ENCODE measurements at places on chromosomes 13 and 19. TPM values are rescaled to one million over a fixed set of nuclear protein-coding genes. Genes with fewer than 3 reads are reported as not detected.
A peak's percentile ranks its signal among the peaks of the same experiment; 100 is the strongest.

ANGPTL8 gene
- total RNA-seq = not detected

FCER2 gene
- total RNA-seq = 0.37 TPM

APOC4 gene
- not detected for total RNA-seq

N4BP2L2 gene
- 87.5 TPM for total RNA-seq

KLF2 gene
- 104 TPM for total RNA-seq

COL5A3 gene
- 15.1 TPM for total RNA-seq

DNA sequence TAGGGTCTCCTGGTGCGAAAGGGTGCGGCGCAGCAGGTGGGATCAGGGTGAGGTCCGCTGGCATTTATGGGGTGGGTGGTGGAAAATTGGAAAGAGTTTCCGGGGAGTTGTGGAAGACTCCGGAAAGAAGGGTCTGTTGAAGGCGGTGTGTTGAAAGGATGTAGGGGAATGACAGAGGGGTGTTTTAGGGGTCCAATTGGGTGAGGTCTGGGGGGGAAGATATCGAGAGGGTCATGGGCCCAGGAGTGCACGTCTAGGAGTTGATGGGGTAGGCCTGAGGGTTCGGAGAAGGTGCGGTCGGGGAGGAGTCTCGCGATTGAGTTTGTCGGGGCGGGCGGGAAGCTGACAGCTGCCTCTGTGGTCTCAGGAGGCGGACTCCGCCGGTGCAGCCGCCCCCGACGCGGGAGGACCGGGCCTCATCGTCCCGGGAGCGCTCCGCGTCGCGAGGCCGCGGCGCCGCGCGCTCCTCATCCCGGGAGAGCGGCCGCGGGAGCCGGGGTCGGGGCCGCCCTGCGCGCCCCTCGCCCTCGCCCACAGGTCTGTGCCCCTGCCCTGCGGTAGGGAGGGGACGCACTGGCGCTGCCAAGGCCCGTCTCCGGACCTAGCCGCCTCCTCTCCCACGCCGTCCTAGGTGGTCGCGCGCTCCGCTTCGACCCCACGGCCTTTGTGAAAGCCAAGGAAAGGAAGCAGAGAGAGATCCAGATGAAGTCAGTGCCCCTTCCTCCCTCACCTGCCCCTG, 7.0 kb downstream of the PGLYRP1 start:
- DNase-seq = no peak
- H3K27me3 ChIP-seq = peaks cover 22% of the 10 kb centered on the region
- H3K27ac ChIP-seq = no peak overlapping the region
- peaks cover 8% of the 10 kb centered on the region for H3K4me1 ChIP-seq

- peaks cover 38% of the 10 kb centered on the region for H3K4me1 ChIP-seq
- H3K36me3 ChIP-seq = no peaks in the 10 kb centered on the region
- no peak for DNase-seq
- no peak overlapping the region for H3K4me3 ChIP-seq
- no peak overlapping the region for H3K27ac ChIP-seq
- no peaks in the 10 kb centered on the region for H3K27me3 ChIP-seq
Observed at GRCh38 chr19:15303105-15303780, 29.1 kb downstream of the BRD4 start.

DNA sequence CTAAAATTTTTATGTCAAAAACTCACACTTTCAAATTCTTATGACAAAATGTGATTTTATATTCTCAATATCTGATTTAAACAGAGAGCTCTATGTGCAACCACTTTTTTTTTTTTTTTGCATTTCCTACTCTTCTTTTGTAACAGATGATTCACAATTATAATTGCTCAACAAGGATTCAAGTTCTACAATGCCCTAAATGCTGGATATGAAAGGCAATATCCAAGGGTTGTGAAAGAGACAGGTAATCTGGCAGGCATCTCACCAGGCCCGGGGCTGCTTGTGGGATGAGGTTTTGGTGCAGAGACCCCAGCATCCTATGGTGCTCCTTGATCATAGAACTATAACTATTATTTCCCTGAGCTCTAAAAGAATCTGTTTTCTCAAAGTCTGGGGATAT, 363.6 kb upstream of the NBEA start:
- no peak overlapping the region for H3K4me3 ChIP-seq
- H3K27ac ChIP-seq = no peak overlapping the region
- no peaks in the 10 kb centered on the region for H3K36me3 ChIP-seq
- peaks cover 6% of the 10 kb centered on the region for H3K4me1 ChIP-seq
- no peaks in the 10 kb centered on the region for H3K27me3 ChIP-seq

GRCh38 chr19:27974082-27974513, 1238.9 kb downstream of the UQCRFS1 start:
- H3K36me3 ChIP-seq = no peaks in the 10 kb centered on the region
- DNase-seq = peak; percentile 33
- H3K27me3 ChIP-seq = peaks cover 3% of the 10 kb centered on the region
- no peak overlapping the region for H3K27ac ChIP-seq

DNA sequence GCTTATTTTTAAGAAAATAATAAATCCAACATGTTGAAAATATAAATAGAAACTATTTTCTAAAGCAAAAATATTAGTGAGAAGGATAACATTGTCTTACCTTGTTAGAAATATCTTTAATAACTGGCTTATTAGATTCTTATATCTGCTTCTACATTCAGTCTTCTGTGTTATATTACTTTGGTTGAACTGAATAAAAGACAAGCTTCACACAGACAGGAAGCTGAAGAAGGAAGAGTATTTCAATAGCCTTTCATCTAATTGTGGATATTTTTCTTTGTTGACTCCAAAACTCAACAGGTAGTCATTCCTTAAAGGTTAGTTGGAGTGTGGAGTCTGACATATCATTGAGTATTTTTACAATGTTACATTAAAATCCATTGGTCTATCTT, 10.9 kb downstream of the SETDB2 start:
- H3K36me3 ChIP-seq = no peaks in the 10 kb centered on the region
- no peak for DNase-seq
- H3K4me1 ChIP-seq = no peaks in the 10 kb centered on the region

DNA sequence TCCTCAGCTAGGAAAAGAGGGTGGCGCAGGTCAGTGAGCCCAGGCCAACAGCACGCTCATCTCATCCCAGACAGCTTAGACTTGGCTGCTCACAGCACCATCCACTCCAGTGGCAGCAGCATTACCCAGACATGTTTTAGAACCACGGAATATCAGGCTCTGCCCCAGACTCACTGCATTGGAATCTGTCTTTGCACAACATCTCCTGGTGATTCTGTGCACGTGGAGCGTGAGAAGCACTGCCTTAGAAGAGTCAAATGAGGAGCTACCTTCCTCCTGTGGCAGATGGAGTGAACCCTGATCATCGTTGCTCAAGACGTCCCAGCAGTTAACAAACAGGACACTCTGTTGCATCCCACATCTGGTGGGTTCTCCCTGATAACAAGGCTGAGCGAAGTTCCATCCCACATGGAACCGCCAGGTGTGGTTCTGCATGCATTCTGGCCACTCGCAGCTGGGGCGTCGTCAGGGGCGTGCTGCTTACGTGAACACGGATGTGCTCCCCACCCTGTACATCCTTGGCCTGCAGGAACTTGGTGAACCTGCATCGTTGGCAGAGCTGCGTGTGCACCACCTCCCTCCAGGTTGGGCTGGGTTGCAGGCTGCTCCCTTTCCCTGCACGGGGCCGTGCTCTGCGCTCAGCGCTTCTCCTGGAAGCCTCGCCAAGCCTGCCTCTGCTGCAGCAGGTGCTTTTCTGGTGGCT, 25.2 kb upstream of the ATP11A start:
- H3K4me1 ChIP-seq = no peaks in the 10 kb centered on the region
- no peaks in the 10 kb centered on the region for H3K27me3 ChIP-seq
- no peak overlapping the region for H3K27ac ChIP-seq
- no peak overlapping the region for H3K4me3 ChIP-seq

GRCh38 chr13:34179481-34179880, 361.5 kb downstream of the RFC3 start:
- H3K27ac ChIP-seq = no peak overlapping the region
- no peaks in the 10 kb centered on the region for H3K36me3 ChIP-seq
- no peaks in the 10 kb centered on the region for H3K4me1 ChIP-seq
- DNase-seq = no peak

DNA sequence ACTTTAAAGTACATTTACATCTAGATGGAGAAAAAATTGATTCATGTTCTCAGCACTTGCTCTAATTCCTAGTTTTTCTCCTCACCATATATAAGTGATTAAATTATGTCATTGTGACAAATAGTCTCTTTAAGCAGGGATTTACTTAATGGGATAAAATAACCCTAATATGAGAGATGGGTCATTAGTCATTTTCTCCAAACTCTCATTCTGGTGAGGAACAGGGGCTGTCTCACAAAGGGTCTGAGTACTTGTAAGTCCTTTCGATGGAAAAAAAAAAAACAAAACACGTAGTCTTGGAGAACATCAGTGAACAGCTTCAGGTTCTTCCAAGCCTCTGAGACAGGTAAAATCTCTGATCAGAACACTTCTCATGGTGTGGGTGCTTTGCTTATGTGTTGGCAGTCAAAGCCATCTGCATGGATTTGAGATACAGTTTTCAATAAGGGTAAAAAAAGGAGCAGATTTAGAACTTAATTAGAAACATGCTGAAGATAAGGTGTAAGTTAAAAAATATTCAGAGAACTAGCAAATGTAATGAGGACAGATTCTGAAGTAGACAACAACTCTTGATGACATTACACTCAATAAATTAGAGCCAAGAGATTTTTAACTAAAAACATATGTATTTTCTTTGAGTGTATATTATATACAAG, 1668.9 kb upstream of the MIR17HG start:
- no peaks in the 10 kb centered on the region for H3K27me3 ChIP-seq
- H3K4me3 ChIP-seq = no peak overlapping the region
- DNase-seq = no peak
- H3K4me1 ChIP-seq = no peaks in the 10 kb centered on the region

DNA sequence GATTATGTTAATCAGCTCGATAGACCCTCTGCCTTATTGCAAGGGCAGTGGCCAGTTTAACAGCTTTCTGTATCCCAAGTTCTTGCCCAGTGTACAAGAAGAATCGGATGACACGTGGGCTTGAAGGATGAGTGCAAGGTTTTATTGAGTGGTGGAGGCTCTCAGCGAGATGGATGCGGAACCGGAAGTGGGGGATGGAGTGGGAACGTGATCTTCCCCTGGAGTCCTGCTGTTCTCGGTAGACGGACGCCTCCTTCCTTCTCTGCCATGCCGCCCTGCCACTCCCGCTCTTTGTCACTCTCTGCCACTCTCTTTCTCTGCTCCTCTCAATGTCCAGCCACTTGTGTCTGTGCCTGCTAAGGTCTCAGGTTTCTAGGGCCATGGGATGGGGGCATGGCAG, 21.0 kb downstream of the RFXAP start:
- H3K36me3 ChIP-seq = peaks cover 1% of the 10 kb centered on the region
- H3K27me3 ChIP-seq = no peaks in the 10 kb centered on the region
- no peak for DNase-seq

DNA sequence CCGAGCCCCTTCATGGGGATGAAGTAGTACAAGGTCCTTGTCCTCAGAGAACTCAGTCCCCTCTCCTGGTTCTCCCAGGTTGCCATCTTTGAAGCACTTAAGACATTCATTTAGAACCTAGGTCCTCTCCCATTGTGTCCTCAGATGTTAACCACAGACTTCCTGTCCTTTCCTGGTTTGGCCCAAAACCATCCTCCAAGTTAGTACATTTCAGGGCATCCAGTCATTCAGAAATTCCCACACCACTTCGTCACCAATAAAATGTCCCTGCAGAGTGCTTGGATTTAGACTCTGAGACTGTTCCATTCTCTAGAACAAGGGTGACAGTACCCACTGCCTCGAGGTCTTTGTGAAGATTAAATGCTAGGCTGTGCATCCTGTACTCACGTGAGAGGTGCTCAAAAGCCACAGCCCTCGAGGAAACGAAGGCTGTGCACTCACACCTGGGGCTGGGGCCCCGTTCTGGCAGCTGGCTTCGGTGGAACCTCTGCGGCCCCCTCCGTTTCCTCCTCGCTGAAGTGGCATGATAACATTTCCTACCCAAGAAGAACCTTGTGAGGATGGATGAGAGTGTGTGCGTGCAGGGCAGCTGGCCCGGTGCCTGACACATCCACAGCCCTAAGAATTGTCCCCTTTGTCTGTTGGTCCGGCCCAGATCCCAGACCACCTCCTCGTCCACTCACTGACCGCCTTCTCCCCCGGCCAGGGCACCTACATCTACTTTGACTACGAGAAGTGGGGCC, 4.7 kb downstream of the LENG1 start:
- H3K27ac ChIP-seq = no peak overlapping the region
- H3K4me1 ChIP-seq = peaks cover 4% of the 10 kb centered on the region
- H3K4me3 ChIP-seq = no peak overlapping the region
- peaks cover 70% of the 10 kb centered on the region for H3K36me3 ChIP-seq
- DNase-seq = no peak

- DNase-seq = no peak
- no peaks in the 10 kb centered on the region for H3K36me3 ChIP-seq
Observed at GRCh38 chr13:76542176-76542575, 344.0 kb downstream of the KCTD12 start.

DNA sequence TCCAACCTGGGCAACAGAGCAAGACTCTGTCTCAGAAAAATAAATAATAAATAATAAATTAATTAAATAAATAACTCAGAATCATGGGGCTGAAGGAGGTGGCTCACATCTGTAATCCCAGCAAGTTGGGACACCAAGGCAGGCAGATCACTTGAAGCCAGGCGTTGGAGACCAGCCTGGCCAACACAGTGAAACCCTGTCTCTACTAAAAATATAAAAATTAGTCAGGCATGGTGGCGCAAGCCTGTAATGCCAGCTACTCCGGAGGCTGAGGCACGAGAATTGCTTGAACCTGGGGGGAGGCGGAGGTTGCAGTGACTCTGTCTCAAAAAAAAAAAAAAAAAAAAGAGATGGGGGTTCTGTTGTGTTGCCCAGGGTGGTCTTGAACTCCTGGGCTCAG, 7.2 kb downstream of the TMEM38A start:
- no peaks in the 10 kb centered on the region for H3K36me3 ChIP-seq
- no peaks in the 10 kb centered on the region for H3K4me1 ChIP-seq
- no peaks in the 10 kb centered on the region for H3K27me3 ChIP-seq

DNA sequence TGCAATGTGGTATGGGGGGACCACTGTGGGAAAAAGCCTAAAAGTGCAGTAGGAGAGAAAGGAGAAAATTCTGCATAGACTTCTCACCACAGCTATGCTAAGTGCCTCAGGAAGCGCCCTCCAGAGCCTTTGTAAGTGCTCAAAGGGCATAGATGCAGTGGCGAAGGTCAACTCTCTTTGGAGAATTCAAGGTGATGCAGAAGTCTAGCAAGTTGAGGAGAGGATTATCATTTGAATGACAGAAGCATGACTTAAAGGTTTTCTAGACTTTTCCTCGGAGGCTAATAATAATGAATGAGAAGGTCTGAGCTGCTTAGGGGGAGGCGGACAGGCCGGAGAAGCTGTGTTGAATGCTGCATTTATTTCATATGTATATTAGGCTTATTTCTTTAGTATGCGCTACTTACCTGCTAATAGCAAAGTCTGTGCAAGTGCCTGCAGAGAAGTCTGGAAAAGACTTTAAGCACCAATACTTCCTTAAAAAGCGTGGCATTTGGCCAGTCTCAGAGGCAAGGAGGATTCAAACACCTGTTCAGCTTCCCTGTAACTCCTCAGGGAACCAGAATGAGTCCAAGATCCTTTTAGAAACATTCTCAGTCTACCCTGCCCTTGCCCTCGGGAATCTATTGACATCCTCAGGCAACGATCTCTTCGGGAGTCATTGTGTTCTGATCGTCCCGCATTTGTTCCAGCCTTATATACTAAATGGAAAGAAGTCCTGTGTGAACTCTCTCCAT, 56.2 kb downstream of the FLT1 start:
- peaks cover 2% of the 10 kb centered on the region for H3K36me3 ChIP-seq
- H3K27me3 ChIP-seq = peaks cover 3% of the 10 kb centered on the region
- peaks cover 3% of the 10 kb centered on the region for H3K4me1 ChIP-seq
- DNase-seq = no peak
- H3K4me3 ChIP-seq = no peak overlapping the region
- no peak overlapping the region for H3K27ac ChIP-seq

GRCh38 chr19:33678796-33679585, 57.2 kb downstream of the CHST8 start:
- no peak overlapping the region for H3K27ac ChIP-seq
- H3K4me1 ChIP-seq = no peaks in the 10 kb centered on the region
- H3K27me3 ChIP-seq = peaks cover 2% of the 10 kb centered on the region
- no peak overlapping the region for H3K4me3 ChIP-seq
- DNase-seq = no peak
